ENCODE measurements at places on chromosomes 7 and 10.

DNA sequence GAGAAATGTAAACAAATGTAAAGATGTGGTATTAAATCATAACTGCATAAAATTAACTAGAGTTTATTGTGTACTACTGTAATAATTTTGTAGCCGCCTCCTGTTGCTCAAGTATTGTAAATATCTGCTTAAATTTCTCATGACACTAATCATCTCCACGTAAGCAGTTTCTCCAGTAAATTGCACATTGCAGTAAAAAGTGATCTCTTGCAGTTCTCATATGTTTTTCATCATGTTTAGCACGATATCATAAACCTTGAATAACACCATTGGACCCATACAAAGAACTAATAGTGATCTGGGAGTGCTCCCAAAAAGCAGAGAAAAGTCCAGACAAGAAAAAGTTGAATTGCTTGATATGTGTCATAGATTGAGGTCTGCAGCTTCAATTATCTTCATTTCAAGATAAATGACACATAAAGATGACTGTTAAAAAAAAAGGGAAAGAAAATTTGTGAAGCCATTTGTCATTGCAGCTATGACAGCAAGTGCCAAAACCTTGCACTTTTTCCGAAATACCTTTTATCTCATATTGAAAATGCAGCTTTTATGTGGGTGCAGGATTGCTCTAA lies 15.3 kb downstream of the LIPA start:
- no peak for DNase-seq

DNA sequence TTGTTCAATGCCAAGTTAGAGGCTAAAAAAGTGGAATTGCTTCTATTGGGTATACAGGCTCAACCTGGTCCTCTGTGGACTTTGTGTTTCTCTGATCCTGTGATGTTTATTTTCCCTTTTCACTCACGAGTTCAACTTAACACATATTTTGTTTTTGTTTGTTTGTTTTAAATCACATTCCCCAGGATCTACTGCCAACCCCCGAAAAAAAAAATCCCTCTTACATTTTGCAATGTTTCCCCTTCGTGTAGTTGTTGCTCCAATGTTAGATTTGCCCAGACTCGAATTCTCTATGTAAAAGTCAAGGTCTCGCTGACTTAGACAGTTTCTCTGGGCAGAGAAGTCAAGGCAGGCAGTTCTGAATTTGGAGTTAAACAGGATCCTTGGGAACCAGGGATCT lies 876.4 kb downstream of the CCSER2 start:
- DNase-seq: no peak

GRCh38 chr7:38760226-38760625 lies 129.1 kb upstream of the AMPH start:
- no peak for DNase-seq

DNA sequence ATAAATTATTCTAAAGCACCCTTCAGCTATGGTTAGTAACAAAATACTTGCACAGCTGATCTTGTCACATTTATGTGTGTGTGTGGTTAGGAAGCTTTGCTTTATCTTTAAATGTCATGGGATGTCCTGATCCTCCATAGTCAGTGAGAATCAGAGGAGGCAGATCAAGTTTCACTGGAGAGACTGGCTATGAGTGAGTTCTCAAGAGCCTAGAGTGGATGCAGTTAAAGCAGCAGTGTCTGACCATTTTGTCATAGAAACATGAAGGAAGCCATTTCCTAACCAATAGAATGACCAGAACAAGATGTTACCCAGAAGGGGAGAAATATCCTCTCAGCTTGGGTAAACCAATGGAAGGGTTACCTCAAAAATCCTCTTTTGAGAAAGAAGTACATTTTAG lies 207.2 kb upstream of the DKK1 start:
- no peak for DNase-seq

DNA sequence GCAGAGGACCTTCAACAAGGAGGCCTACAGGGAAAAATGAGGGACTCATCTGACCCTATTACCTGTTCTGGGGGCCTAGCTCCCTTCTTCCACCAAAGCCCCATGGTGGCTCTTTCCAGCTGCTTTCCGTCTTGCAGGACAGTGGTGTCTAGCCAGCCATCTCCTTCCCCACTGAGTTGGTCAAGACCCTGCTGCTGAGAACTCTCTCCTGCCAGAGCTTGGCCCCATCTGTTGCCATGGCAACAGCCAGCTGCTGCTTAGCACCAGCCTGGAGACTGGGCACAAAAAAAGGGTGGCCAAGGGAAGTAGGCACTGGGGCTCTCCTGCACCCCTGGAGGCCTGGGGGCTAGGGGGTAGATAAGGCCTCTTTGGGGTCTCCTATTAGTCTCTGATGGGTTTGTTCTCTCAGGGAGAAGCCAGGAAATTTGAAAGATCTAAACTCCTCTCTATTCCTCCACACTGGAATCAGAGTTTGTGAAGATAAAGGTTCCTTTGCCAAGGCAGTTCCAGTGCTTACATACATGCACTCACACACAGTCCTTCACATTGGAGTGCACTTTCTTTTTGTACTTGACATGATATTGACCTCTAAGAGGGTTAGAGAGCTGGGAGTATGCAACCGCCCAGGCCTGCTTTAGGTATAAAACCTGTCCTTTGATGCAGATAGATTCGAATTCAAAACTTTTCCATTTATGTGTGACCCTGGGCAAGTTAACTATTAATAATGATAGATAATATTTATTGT lies 15.8 kb downstream of the TSPAN33 start:
- DNase-seq: peak; percentile 56

GRCh38 chr7:80393786-80394185 lies 118.1 kb downstream of the GNAT3 start:
- DNase-seq: no peak

- no peak for DNase-seq
These were observed 136.3 kb downstream of the SORCS1 start for GRCh38 chr10:107028236-107028635.

- peak; percentile 47 for DNase-seq
These were observed 59.2 kb upstream of the MYL10 start for GRCh38 chr7:101688183-101688831.

DNA sequence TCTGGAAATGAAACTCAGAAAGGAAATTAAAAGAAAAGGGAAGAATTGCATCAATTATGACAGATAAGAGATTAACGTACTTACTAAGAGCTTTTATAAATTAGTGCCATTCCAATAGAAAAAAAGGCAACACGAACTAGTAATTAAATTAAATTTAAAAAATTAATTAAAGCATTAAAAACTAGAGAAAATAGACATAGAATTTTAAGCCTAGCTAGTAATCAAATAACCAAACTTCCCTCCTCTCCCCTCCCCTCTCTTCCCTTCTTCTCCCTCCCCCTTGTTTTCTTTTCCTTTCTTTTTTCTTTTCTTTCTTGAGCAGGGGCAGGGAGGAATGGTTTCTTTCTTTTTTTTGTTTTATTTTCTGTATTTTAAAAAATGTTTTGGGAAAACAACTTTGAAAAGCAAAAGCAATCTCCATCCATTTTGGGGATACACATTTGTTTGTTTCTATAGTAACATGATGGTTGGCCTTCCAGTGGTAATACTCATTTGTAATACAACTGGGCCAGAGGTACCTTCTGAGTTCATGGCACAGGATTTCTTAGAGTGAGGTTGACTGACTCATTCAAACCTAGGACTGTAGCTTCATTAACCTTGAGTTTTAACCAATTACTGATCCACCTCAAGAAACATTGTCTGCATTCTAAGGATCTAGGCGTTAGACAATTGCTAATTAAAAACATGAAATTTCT lies 132.6 kb downstream of the ST7 start:
- no peak for DNase-seq

- DNase-seq: no peak
These were observed 25.7 kb downstream of the COG5 start for GRCh38 chr7:107538001-107538400.

- DNase-seq: no peak
These were observed 19.6 kb upstream of the PRKAG2 start for GRCh38 chr7:151896486-151896885.

DNA sequence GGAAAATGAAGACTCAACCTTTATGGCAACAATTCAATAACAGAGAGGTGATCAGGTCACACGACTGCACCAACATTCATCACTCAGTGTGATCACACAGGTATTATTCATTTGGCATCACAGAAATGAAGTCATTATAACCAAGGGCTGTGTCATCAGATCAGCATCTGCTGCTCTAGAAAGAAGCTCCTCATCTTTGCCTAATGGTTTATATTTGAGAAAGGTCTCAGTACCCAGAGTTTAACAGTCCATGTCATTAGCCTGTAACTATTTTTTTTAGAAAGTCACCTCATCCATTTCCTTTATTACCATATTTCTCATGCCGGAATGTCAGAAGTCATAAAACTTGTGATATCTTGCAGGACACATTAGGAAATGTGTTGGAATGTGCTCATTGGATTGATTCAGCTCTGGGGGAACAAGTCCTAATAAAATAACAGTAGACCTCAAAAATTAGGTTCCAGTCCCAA lies 45.1 kb upstream of the PRKG1 start:
- no peak for DNase-seq

All from NCI-H2227 treated with DMSO at 0.1 percent for 48 hours (cell line).